ENCODE measurements at places on chromosomes 6 and 20.

DNA sequence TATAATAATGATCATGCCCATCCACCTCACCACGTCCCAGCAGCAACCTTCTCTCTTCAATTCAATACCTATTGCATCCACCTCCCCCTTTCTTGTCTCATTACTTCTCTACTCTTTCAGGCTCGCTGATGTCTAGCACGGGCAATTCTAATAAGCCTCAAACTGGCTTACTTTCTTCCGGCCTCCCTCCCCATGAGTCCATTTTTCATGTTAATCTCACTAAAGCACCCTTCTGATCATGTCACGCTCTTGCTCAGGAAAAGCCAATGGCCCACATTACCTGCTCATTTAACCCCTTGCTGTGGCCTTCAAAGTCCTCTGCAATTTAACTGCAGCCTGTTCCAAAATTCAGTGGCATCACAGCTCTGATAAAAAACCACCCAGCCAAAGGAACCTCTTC lies 105.1 kb downstream of the UTRN start:
- no peak for DNase-seq

DNA sequence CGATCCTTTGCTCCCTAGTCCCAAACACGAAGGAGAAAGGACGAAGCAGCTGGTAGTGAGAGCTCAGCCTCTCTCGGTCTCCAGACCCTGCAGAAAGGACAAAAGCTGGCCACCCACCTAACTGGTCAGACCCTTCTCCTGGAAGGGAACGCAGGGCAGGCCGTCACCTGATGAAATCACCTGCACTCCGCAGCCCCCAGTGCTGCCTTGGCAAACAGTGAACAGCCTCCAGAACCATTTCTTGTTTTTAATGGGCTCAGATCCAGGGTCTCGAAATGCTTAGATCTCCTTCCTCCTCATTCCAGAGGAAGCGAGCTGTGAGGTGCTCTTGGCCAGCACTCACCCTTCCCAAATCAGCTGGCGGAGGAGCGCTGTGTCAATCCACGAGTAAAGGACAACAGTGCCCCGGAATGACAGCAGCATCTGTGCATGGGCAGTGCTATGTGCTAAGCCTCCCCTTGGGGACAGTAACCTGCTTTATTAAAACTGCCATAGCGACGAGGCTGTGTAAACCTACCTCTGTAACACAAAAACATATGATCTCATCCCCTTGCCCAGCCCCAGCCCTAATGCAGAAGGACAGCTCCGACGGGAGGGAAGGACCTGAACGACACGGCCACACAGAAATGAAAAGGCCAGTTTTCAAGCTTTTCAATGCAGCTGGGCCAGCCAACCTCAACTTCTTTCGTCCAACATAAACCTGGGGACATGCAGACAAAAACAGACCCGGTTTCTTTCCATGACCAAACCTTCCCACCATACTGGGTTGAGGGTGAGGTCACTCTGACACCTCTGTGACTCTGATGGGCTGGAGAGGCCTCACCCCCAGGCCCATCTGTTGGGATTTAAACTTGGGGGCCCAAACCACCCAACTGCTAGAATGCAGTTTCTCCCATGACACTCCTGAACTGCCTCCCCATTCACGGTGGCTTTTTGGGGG lies 43.3 kb downstream of the SULF2 start:
- DNase-seq, result no peak

- DNase-seq, result no peak
These were observed 75.4 kb upstream of the PTPN1 start for GRCh38 chr20:50434653-50435396.

- no peak for DNase-seq
These were observed 59.2 kb downstream of the POPDC3 start for GRCh38 chr6:105120570-105120969.

DNA sequence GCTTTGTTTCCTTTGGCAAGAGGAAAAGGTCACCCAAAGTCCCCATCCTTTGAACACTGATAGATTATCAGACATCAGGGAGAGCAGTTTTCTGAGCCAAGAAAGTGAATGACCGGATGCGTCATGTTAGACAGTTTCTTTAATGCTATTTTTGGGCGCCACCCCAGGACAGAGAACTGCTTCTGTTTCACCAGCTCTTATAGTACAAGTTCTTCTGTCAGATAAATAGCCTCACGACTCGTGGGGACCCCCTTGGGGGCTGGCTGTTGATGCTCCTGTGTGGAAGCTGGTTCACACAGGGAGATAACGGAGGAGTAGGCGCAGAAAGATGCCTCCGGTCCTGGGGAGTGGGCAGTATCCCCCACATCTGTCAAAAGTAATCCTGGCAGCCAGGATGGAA lies 54.6 kb downstream of the NPEPL1 start:
- no peak for DNase-seq

DNA sequence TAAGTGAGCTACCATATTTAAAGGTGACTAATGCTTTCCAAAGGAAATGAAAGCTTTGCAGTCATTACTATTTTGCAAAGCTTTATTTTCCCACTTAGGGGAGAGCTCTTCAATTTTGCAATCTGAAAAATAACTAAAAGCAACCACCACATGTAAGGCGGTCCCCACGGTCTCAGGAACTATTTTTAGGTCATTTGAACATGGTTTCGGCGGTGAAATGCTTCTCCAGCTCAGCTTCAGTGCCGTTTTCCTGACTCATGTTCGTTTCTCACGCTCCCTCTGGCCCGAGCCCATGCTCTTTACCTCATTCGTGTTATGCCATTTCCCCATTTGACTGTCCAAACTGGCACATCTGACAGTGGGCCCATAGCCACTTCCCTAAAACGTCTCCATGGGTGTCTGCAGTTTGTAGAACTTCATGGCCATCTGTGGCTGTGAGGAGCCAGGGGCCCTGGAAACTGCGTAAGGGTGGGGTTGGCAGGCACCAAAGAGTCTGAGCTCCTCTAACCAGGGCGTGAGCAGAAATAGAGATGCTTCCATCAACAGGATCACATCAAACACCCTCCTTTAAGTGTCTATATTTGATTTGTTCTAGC lies 46.5 kb downstream of the ADTRP start:
- DNase-seq, result peak; percentile 68

- DNase-seq, result no peak
These were observed 361.1 kb downstream of the ZFAND3 start for GRCh38 chr6:38180586-38180985.

GRCh38 chr20:59564171-59564570 lies 40.2 kb upstream of the PHACTR3 start:
- no peak for DNase-seq

- DNase-seq, result no peak
These were observed 32.0 kb downstream of the QKI start for GRCh38 chr6:163446549-163446948.

Measured in CD4-positive, alpha-beta T cell treated with Interleukin-6 for 4 hours (primary cell).